ENCODE measurements at places on chromosomes 13 and 19. TPM values are rescaled to one million over a fixed set of nuclear protein-coding genes. Genes with fewer than 3 reads are reported as not detected.

PINLYP gene
- 11.3 TPM for total RNA-seq

PNMA8A gene
- total RNA-seq: 3.4 TPM

KIR2DL4 gene
- not detected for total RNA-seq

KLK14 gene
- total RNA-seq: not detected

KIR3DL2 gene
- total RNA-seq: not detected

RFPL4AL1 gene
- not detected for total RNA-seq

CD33 gene
- not detected for total RNA-seq

NFIC gene
- 43.4 TPM for total RNA-seq

PSG7 gene
- not detected for total RNA-seq

FCAR gene
- not detected for total RNA-seq

ZNF541 gene
- total RNA-seq: not detected

NCR1 gene
- not detected for total RNA-seq

CDX2 gene
- total RNA-seq: not detected

CEACAM1 gene
- not detected for total RNA-seq

PBX4 gene
- 1.4 TPM for total RNA-seq

REEP6 gene
- total RNA-seq: 4.0 TPM

NLRP11 gene
- not detected for total RNA-seq

HIPK4 gene
- not detected for total RNA-seq

OVOL3 gene
- not detected for total RNA-seq

SBSN gene
- 1.4 TPM for total RNA-seq

LAMP1 gene
- total RNA-seq: 182 TPM

ZNF677 gene
- 6.9 TPM for total RNA-seq

TMIGD2 gene
- total RNA-seq: not detected

NLRP9 gene
- total RNA-seq: not detected

GPR4 gene
- total RNA-seq: 0.53 TPM

KLK12 gene
- total RNA-seq: not detected

JAK3 gene
- 6.2 TPM for total RNA-seq

PGLYRP2 gene
- not detected for total RNA-seq

NLRP7 gene
- total RNA-seq: not detected

CCL25 gene
- not detected for total RNA-seq

WDR87 gene
- not detected for total RNA-seq

IL17D gene
- total RNA-seq: 0.35 TPM

RASAL3 gene
- 1.4 TPM for total RNA-seq

PTH2 gene
- not detected for total RNA-seq

S1PR5 gene
- not detected for total RNA-seq

LENG8 gene
- total RNA-seq: 28.2 TPM

Measured in myometrial cell (primary cell).